ENCODE measurements at places on chromosomes 5 and 9. TPM values are rescaled to one million over a fixed set of nuclear protein-coding genes. Genes with fewer than 3 reads are reported as not detected.

- no peaks in the 10 kb centered on the region for H3K4me1 ChIP-seq
- H3K27me3 ChIP-seq: no peaks in the 10 kb centered on the region
- H3K36me3 ChIP-seq: no peaks in the 10 kb centered on the region
- no peak overlapping the region for H3K4me3 ChIP-seq
- no peak for DNase-seq
- no peak overlapping the region for H3K27ac ChIP-seq
Measured at GRCh38 chr5:79699763-79700400, 10.2 kb downstream of the CMYA5 start.

The GRM6 gene
- total RNA-seq: not detected

- no peaks in the 10 kb centered on the region for H3K27me3 ChIP-seq
- no peaks in the 10 kb centered on the region for H3K4me1 ChIP-seq
- no peak overlapping the region for H3K27ac ChIP-seq
- no peaks in the 10 kb centered on the region for H3K36me3 ChIP-seq
Measured at GRCh38 chr9:92173318-92173717, 58.1 kb upstream of the SPTLC1 start.

DNA sequence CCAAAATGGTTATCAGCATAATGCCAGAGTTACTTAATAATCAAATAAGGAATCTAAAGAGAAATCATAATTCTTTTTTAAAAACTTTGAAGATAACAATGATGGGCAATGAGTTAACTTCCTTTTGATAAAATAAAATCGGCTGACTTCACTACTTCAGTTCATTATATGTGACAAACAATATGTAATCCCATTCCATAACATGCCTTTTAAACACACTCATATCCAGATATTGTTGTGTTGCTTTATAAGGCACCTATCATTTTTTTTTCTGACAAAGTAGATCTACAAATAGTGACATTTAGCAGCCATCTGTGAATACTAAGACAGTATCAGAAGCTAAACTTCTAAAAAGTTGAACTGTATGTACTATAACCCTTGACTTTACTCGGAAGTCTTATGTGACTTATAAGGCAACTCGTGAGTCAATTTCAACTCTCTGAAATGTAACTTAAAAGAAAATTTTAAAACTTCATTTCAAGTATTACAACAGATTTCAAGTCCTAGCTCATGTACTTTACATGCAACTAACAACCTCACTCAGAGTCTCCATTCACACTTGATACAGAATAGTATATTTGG lies 7.5 kb downstream of the ADAMTS6 start:
- no peak overlapping the region for H3K27ac ChIP-seq
- DNase-seq: no peak
- H3K4me3 ChIP-seq: peak overlapping the region; percentile 49
- H3K36me3 ChIP-seq: no peaks in the 10 kb centered on the region

DNA sequence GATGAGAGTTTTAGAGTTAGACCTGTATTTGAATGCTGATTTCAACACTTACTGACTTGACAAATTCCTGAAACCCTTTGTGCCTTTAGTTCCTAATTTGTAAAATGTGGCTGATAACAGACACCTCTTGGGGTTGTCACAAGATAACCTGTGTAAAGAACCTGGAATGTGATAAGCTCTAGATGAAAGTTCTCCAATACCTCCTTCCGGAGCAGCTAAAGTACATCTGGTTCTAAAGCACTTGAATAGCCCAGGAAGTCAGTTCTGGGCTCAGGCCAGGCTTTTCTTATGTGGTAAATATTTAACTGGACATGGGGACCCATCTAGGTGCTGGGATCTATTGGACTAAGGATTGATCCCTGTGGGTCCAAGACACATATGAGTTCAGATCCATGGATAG lies 310.8 kb upstream of the ADAMTSL1 start:
- H3K36me3 ChIP-seq: no peaks in the 10 kb centered on the region
- H3K4me3 ChIP-seq: no peak overlapping the region
- no peaks in the 10 kb centered on the region for H3K27me3 ChIP-seq
- DNase-seq: no peak

The NPR2 gene
- total RNA-seq: 26.9 TPM

The PCDH1 gene
- 17.3 TPM for total RNA-seq

DNA sequence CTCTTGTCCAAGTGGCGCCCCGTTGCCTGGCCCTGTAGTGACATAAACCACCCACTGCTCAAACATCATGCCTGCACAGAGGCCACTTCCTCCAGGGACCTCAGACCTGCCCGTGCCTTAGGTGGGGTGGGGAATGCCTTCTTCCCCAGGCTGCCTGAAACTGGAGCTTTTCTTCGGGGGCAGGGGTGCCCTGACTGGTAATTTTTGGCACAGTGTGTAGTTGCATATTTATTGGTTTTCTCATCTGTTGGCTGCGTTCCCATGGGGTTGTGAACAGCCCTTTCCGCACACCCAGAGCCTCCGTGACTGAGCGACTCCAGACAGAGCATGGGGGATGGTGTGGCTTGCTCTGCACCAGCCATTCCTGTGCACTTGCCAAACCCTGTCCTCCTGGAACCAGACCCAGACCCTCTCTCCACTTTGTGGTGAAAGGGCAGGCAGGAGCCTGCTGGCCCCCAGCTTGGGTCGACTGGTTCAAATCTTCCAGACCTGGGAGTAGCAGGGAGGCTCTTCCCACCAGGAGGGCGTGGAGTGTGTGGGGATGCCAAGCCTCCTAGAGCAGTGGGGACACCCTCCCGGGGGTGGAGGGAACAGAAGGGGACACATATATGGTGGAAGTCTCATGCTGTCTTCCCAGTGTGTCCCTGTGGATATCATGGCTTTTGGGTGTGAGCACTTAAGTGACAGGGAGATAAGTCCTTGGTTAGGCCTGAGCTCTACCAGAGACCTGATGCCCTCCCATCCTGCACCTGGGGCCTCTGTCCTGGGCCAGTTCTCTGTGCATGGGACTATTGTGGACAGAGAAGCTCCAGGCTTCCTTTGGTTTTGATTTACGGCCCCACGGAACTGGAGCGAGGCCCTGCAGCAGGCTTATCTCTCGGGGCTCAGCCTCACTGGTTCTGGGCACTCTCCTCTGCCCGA lies 39.6 kb downstream of the WNK2 start:
- H3K27ac ChIP-seq: no peak overlapping the region
- H3K4me3 ChIP-seq: no peak overlapping the region
- no peaks in the 10 kb centered on the region for H3K36me3 ChIP-seq
- H3K27me3 ChIP-seq: no peaks in the 10 kb centered on the region

- DNase-seq: no peak
- no peaks in the 10 kb centered on the region for H3K27me3 ChIP-seq
- H3K4me1 ChIP-seq: peaks cover 50% of the 10 kb centered on the region
- H3K4me3 ChIP-seq: peak overlapping the region; percentile 95
Measured at GRCh38 chr5:62308439-62308838, 2.4 kb downstream of the KIF2A start.

The MEIKIN gene
- total RNA-seq: not detected

- no peak for DNase-seq
- no peaks in the 10 kb centered on the region for H3K36me3 ChIP-seq
- H3K27me3 ChIP-seq: no peaks in the 10 kb centered on the region
- H3K4me1 ChIP-seq: no peaks in the 10 kb centered on the region
- no peak overlapping the region for H3K4me3 ChIP-seq
Measured at GRCh38 chr9:73683862-73684591, 532.4 kb downstream of the ANXA1 start.

The PCDHA9 gene
- 1.4 TPM for total RNA-seq

DNA sequence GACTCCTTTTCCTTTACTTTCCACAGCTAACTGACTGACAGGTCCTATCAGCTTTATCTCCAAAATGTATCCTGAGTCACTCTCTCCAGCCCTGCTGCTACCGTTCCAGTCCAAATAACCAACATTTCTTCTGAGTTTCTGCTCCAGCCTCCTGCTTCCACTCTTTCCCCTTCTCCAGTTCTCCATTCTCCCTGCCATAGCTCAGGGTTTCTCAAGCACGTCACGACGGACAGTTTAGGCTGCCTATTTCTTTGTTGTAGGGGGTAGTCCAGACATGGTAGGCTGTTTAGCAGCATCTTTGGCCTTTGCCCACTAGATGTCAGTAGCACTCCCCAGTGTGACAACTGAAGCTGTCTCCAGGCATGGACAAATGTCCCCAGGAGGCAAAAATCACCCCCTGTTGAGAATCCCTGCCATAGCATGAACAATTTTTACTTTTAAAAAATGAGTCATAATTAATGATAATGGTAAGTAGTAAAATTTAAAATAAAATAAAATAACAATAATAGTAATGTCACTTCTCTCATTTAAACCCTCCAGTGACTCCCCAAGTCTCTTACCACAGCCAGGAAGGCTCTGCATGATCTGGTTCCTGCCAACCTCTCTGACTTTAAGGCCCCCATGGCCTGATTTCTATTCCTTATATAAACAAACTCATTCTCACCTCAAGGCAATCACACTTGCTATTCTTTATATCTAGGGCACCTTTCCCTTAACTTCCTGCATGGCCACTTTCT lies 105.4 kb upstream of the FER start:
- H3K36me3 ChIP-seq: peaks cover 5% of the 10 kb centered on the region
- H3K4me3 ChIP-seq: no peak overlapping the region
- H3K27me3 ChIP-seq: no peaks in the 10 kb centered on the region
- H3K27ac ChIP-seq: peak overlapping the region; percentile 65
- peaks cover 22% of the 10 kb centered on the region for H3K4me1 ChIP-seq

The CTXN3 gene
- not detected for total RNA-seq

DNA sequence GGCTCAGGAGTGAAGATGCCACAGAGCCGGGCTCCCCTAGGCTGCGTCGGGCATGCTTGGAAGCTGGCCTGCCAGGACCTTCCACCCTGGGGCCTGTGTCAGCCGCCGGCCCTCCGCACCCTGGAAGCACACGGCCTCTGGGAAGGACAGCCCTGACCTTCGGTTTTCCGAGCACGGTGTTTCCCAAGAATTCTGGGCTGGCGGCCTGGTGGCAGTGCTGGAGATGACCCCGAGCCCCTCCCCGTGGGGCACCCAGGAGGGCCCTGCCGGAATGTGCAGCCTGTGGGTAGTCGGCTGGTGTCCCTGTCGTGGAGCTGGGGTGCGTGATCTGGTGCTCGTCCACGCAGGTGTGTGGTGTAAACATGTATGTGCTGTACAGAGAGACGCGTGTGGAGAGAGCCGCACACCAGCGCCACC lies 113.1 kb downstream of the RXRA start:
- peaks cover 19% of the 10 kb centered on the region for H3K4me1 ChIP-seq
- H3K27me3 ChIP-seq: peaks cover 3% of the 10 kb centered on the region
- H3K4me3 ChIP-seq: no peak overlapping the region

The CBY3 gene
- total RNA-seq: not detected

GRCh38 chr9:16501726-16502125 lies 368.7 kb downstream of the BNC2 start:
- DNase-seq: no peak
- no peak overlapping the region for H3K27ac ChIP-seq
- H3K4me3 ChIP-seq: no peak overlapping the region
- H3K4me1 ChIP-seq: peaks cover 5% of the 10 kb centered on the region

The PCDHGA6 gene
- total RNA-seq: 0.52 TPM

DNA sequence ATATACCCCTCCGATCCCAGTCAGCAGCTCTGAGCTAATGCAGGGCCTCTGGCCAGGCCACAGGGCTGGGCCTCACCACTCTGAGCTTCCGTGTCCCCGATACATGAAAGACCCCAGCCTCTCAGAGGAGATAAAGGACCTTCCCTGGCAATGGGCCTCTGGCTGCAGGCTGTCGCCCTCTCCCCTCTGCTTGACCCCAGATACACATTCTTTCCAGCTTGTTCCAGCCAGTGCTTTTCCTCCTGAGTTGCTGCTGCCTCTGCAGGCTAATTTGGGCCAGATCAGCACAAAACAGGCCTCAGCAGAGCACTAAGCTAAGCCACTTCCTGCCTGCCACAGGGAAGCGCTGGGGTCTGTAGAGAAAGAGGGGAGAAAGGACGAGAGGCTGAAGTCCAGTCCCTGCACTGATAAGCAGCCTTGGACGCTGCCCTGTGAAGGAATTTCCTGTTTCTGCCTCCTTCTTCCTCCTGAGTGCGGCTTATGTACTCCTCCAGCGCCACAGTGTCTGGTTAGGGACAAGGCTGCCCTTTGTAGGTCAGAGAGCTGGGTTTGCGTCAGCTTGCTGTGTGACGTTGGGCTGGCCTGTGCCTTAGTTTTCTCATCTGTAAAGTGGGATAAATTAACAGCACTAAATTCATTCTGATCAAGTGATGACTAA lies 73.0 kb upstream of the IL17B start:
- no peaks in the 10 kb centered on the region for H3K27me3 ChIP-seq
- H3K4me3 ChIP-seq: no peak overlapping the region
- no peaks in the 10 kb centered on the region for H3K36me3 ChIP-seq
- DNase-seq: no peak
- H3K4me1 ChIP-seq: peaks cover 29% of the 10 kb centered on the region
- peak overlapping the region; percentile 93 for H3K27ac ChIP-seq

- H3K27me3 ChIP-seq: peaks cover 34% of the 10 kb centered on the region
- peak; percentile 70 for DNase-seq
- H3K36me3 ChIP-seq: no peaks in the 10 kb centered on the region
- no peak overlapping the region for H3K27ac ChIP-seq
- H3K4me3 ChIP-seq: no peak overlapping the region
- peaks cover 4% of the 10 kb centered on the region for H3K4me1 ChIP-seq
Measured at GRCh38 chr5:54905942-54906537, 79.4 kb downstream of the ESM1 start.

GRCh38 chr9:131474711-131475110 lies 28.0 kb upstream of the POMT1 start:
- H3K4me1 ChIP-seq: no peaks in the 10 kb centered on the region
- peaks cover 3% of the 10 kb centered on the region for H3K27me3 ChIP-seq
- H3K36me3 ChIP-seq: peaks cover 38% of the 10 kb centered on the region
- peak overlapping the region; percentile 50 for H3K27ac ChIP-seq
- H3K4me3 ChIP-seq: peak overlapping the region; percentile 23

DNA sequence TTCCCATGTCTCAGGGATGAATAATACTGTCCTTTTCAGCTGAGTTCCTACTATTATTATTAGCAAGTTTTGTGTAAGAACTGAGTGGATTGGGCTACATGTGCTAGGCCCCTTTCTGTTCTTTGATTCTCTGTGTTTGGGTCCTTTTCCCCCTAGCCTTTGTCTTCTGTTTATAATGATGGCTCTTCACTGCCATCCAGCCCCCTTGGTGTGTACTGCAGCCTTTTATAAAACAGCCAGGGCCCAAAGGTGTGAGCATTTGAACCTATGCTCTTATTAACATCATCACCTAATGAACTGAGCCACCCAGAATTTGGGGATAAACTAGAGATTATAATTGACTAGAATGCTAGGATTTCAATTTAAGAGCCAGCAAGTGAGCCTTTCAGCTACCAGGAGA lies 52.6 kb downstream of the PLAC8L1 start:
- H3K27ac ChIP-seq: no peak overlapping the region
- H3K4me3 ChIP-seq: no peak overlapping the region
- no peaks in the 10 kb centered on the region for H3K27me3 ChIP-seq
- DNase-seq: no peak
- no peaks in the 10 kb centered on the region for H3K36me3 ChIP-seq

DNA sequence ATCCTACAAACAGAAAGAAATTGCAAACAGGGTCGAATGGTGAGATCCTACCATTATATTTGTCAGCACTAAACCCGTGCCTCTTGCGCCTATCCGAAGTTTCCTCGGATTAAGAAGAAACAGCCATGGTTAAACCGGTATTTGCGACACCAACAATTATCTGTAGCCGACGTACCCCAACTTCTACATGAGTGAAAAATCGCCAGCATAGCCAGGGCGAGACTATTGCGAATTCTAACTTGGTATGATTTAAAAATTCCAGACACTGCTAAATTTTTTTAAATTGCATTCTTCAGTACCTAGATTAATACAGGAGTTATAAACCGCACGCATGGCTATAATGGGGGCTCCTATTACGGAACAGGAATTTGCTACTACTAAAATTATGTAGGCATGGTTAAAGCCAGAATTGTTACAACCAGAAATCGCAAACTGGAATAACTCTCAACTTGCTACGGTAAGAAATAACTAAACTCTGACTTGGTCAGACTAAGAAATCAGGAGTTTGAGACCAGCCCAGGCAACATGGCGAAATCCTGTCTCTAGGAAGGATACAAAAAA lies 25.3 kb upstream of the ANXA2R start:
- peak overlapping the region; percentile 90 for H3K4me3 ChIP-seq
- peak overlapping the region; percentile 100 for H3K27ac ChIP-seq
- H3K4me1 ChIP-seq: peaks cover 31% of the 10 kb centered on the region

Measured in neural crest cell (in vitro differentiated cells).